NCI-H446 treated with DMSO at 0.1 percent for 48 hours (cell line): ENCODE measurements at places on chromosomes 16 and 17.

- DNase-seq, result no peak
Observed at GRCh38 chr16:79833559-79833958, 233.0 kb upstream of the MAF start.

DNA sequence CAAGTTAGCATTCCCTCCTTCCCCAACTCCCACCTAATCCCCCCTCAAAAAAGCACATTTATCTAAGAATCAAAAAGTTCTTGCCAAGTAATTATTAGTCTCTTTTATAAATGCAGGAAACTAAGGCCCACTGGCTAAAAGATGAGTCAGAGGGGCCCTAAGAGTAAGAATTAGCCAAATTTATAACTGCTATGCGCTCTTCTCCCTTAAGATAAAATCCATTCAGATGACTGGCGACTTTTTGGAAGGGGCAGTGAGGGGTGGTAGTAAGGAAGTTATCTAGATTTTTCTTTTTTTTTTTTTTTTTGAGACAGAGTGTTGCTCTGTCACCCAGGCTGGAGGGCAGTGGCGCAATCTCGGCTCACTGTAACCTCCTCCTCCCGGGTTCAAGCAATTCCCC is 17.1 kb downstream of the ZNF652 start:
- DNase-seq, result no peak

DNA sequence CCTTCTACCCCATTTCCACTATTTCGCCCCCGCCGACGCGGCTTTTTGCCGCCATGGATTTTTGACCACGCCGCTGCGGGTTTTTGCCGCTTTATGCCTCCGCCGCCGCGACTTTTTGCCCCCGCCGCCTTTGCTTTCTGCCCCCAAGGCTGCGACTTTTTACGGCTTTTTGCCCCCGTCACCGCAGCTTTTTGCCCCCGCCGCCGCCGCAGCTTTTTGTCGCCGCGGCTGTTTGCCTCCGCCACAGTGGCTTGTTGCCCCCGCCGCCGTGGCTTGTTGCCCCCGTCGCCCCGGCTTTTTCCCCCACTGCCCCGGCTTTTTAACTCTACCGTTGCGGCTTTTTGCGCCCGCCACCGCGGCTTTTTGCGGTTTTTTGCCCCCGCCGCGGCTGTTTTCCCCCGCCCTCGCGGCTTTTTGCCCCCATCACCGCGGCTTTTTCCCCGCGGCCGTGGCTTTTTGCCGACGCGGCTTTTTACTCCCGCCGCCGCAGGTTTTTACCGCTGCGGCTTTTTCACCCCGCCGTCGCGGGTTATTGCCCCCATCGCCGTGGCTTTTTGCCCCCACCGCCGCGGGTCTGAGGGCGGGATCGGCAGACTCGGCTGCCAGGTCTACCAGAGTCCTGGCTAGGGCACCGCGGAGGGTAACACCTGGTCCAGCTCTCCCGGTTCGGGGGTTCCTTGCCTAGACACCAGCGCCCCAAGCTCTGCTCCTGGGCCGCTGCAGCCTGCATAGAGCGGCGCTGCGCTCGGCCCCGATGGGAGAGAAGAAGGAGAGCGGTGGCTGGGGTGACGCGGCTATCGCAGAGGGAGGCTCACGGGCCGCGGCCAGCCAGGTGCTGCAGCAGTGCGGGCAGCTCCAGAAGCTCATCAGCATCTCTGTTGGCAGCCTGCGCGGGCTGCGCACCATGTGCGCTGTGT is 562.7 kb upstream of the WSB1 start:
- DNase-seq, result no peak

DNA sequence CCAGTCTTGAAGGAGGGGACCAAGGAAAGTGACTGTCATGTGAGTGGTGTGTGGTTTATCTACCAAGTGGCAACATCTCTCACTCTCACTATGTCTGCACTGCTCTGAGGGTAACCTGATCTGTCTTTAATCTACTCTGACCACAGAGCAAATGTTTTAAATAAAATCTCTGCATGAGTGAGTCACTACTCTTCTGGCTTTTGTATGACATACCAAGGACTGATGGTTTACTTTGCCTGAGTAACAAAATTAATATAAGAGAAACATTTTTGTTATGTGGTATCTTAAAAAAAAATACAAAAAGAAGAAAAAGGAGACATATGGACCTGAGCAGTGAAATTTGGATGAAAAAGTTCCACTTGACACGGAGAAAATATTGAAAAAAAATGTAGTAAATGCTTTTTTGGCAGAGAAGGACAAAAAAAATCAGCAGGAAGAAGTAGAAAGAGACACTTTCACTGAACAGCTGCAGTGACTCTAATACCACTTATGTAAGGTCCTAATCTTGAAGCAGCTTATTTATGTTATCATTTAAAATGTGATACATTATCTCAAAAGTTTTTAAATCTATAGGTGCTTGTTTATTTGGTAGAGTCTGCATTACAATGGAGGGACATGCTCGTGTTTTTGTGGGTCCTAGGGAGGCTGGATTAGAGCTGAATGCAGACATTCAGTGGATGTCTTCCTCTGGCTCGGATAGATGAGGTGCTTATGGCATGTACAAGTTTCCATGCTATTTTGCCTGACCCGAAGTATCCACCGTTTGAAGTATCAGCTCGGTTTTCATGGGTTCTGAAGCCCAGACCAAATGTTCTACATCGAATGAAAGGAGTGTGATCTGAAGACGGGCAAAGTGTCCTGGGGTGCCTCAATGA is 240.7 kb downstream of the MAP2K6 start:
- DNase-seq, result no peak

GRCh38 chr17:78242024-78242742 is 10.8 kb downstream of the TMEM235 start:
- no peak for DNase-seq
